ENCODE measurements at places on chromosomes 7 and 10. TPM values are rescaled to one million over a fixed set of nuclear protein-coding genes. Genes with fewer than 3 reads are reported as not detected.

The OPN4 gene
- total RNA-seq, result not detected

The TSPAN12 gene
- 1.3 TPM for total RNA-seq

DNA sequence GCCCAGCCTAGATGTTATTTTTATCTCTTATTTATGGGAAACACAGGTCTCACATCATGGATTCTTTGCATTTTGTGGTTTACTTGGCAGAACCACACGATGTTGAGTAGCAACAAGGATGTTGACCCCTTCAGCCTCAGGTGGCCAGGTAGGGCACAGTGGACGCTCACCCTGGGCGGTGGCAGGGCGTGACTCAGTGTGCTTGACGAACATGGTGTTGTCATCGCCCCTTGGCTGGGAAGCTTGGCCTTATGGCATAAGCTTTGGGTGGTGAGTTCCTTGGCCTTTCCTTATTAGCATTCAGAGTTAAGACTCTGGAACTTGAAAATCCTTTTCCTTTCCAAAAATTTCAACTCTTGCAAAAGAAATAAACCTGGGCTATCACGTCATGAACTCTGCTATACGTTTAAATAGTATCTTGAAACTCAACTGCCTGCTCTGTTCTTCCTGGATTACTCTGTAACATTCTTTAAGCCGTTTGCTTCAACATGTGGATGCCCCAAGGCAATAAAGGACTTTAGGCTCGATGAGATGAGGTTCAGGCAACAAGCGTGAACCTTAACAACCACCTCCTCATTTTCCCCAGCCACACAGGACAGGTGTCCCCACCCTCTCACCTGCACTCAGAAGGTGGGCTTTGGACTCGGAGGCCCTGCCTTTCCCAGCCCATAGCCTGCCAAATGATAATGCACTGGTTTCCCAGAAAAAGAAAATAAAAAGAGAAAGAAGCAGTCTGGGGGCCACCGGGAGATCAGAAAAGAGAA, 22.5 kb upstream of the ECHDC3 start:
- H3K27me3 ChIP-seq, result no peaks in the 10 kb centered on the region
- no peaks in the 10 kb centered on the region for H3K36me3 ChIP-seq
- H3K27ac ChIP-seq, result peak overlapping the region; percentile 56
- no peak for DNase-seq
- H3K4me3 ChIP-seq, result no peak overlapping the region

GRCh38 chr7:103649052-103649451, 203.0 kb upstream of the SLC26A5 start:
- no peak overlapping the region for H3K4me3 ChIP-seq
- H3K27me3 ChIP-seq, result no peaks in the 10 kb centered on the region
- DNase-seq, result no peak
- H3K27ac ChIP-seq, result no peak overlapping the region
- no peaks in the 10 kb centered on the region for H3K4me1 ChIP-seq
